Stimulated activated CD8-positive, alpha-beta memory T cell treated with anti-CD3 and anti-CD28 coated beads, Interleukin-15, amount 100 ng/mL, for 1 hour (primary cell): ENCODE measurements at places on chromosomes 16 and 17.

DNA sequence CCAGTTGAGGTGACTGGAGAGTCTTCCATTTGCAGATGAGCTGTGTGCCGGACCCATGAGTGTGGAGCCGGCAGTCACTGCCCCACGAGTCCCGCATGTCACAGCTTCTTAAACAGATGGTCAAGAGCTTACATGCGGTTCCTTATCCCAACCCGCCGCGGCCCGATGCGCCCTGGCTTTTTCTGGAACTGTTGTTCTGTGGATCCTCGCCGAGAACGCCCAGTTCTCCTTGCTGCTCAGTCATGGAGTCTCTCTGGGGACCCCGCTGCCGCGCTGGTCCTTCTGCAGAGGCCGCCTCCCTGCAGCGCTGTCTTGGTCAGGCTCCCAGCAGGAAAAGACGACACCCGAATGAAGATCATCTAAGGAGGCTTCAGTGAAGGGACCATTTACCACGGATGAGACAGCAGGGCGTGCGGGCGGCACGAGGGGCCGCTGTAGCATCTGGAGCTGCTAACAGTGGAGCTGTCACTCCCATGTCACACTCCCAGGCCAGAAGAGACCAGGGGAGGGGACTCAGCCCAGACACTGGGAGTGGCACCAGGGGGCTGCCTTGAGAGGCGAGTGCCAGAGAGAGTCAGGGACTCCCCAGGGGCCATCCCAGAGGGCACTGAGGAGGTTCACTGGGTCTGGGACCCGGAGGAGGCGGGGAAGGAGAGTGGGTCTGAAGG is 10.8 kb upstream of the LGALS3BP start:
- no peak for DNase-seq

DNA sequence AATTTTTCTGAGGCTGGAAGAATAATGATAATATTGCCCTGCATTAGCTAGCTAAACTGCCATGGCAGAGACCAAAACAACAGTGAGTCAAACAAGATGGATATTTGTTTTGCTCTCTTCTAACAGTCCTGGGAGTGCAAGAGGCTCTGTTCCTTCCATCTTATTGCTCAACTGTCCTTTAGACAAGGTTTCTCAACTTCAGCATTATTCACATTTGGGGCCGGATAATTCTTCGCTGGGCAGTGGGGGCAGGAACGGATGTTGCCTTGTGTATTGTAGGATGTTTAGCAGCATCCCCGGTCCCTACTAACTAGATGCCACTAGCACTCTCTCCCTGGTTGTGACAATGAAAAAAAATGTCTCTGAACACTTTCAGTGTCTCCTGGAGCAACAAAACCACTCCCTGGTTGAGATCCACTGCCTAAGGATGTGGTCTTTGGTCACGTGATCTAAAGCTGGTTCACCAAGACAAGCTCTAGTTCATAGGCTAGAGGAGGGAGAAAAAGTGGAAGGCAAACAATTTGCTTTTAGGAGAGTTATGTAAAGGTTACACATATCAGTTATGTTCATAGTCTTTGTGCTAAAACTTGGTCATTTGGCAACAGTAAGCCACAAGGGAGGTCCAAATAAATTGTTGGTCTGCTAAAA is 144.4 kb downstream of the PCTP start:
- no peak for DNase-seq

DNA sequence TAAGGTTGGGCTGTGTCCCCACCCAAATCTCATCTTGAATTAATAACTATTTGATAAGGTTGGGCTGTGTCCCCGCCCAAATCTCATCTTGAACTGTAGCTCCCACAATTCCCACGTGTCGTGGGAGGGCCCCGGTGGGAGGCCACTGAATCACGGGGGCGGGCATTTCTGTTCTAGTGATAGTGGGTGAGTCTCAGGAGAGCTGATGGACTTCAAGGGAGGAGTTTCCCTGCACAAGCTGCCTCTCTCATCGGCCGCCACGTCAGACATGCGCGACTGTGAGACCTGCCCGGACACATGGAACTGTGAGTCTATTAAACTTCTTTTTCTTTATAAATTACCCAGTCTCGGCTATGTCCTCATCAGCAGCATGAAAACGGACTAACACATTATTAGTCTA is 44.9 kb upstream of the METRNL start:
- DNase-seq = no peak

DNA sequence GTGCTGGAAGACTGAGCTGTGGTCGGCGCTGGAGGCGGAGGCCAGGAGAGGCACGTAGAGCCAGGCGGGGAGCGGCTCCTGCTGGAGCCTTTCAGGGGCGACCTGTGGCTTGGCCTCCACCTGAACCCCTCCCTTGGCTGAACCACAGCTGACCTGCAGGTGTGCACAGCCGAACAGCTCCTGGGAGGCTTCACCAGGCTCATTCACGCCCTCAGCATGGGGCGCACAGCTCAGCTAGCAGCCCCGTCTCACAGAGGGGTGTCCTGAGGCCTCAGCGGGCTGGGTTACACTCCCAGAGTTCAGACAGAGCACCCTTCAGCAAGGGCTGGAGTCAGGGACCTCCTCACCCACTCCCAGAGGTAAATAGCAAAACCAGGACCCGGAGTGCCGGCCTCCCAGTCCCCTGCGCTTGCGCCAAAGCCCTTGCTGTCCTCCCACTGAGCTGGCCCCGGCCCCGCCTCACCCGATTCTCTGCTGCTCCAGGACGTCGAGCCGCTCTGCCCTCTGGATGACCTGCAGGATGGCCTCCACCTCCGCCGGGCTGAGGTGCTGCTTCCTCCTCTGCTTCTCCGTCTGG is 31.7 kb downstream of the RPH3AL start:
- DNase-seq = no peak

DNA sequence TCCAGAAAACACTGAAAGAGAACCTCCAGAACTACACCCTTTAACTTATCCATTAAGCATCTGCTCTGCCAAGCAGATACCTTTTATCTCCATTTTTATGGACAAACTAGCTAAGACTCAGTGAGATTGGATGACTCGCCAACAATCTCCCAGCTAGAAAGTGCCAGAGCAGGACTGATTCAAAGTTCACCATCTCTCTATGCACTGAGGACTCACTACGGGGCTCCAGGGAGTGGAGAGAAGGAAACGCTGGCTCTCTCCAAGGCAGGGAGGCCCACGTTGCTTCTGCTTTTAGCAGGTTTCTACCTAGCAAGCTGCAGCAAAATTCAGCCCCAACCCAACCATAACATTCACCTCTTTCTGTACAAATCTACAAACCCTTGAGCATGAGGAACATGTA is 52.8 kb upstream of the ARHGAP44 start:
- DNase-seq = no peak

GRCh38 chr17:39706921-39707337 is 7.1 kb downstream of the ERBB2 start:
- DNase-seq = no peak

DNA sequence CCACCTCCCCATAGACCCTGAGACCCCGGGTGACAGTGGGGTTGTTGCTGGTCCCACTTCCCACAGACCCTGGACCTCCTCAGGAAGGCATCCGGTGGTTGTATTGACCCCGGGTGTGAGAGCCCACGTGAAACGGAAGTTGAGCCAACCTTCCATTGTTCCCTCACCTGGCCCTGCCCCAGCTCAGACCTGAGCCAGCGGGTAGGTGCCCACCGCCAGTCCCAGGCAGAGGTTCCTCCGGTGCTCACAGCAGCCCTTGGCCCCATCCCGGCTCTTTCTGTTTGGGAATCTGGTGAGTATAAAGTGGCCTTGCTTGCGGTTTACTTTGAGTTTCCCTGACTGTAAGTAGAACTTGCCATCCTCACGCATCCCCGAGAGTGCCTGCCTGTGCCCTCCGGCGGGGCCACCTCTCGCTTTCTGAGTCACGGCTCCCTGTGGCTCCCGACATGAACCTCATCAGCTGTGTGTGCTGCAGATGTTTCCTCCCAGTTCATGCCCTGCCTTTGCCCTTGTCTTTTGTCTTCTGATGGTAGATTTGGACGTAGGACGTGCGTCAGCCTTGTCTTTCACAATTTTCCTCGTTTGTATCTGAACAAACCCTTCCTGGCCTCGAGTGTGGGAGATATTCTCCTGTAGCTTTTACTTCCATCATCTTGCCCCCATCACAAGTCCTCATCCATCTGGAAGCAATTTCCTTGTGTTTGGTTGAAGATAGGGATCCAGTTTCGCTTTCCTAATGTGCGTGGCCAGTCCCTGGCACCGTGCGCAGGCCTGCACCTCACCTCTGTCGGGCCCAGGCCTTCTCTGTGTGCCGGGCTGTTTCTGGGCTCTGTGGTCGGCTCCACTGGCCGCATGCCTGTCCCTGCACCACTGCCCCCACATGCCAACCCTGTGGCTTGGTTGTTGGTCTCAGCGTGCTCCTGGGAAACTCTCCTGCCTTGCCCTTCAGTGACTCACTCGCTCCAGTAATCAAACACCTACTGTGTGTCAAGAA is 76.0 kb downstream of the METRNL start:
- no peak for DNase-seq
